ENCODE measurements at places on chromosomes 11 and 22.

- no peak for DNase-seq
These were observed 4.0 kb downstream of the VWCE start for GRCh38 chr11:61290905-61291690.

DNA sequence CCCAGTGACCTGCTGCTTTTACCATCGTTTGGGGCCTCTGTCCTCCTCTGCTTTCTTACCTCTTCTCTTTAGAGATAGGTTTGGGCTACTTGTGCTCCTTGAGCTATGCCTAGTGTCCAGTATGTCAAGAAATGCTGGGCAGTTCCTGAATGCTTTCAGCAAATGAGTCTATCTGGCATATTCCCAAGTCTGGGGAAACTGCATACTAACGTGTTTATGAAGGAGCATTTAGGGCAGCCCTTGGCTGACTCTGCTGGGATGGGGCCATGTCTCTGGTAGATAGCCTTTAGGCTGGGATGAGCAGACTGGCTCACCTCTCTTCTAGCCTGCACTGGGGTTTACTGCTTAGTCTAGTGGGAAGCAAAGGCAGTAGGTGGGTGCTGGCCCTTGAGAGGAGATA lies 43.7 kb upstream of the SUSD2 start:
- DNase-seq: peak; percentile 61

DNA sequence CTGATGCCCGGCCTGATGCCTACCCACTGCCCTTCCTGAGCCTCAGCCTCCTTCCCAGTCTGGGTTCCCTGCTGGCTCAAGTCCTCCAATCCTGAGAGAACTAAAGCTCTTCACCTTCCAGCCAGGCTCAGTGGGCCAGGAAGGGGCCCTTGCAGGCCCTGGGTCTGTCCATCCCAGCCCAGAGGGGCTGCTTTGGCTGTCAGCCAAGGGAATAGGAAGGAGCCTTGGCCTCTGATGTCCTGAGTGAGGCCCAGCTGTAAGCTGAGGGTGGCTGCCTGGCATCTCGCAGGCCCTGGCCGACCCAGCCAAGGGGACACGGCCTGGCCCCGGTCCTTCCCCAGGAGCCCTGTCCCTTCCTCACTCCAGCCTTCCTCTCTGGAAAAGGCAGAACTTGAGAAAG lies 83.4 kb downstream of the DHCR7 start:
- no peak for DNase-seq

DNA sequence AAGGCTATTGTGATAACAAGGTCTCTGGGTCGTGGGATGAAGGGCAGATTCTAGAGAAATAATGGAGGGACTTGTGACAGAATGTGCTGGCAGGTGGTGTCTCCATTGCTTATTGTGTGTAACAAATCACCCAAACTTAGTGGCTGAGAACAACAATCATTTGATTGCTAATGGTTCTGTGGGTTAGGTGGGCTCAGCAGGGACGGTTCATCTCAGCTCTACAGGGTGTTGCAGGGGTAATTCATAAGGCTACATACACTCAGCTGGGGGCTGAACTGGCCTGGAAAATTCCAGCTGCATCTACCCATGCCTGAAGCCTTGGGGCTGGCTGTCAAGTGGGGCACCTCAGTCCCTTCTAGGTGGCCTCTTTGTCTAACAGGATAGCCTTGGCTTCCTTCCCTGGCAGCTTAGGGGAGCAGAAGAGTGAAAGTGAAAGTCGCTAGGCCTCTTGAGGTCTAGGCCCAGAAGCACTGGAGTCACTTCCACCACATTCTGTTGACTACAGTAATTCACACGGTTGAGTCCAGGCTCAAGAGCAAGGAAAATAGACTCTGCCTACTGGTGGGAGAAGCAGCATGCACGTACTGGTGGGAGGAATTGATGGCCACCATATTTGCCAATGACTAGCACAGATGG lies 308.9 kb downstream of the MN1 start:
- DNase-seq: no peak

- no peak for DNase-seq
These were observed 1.6 kb upstream of the B4GAT1 start for GRCh38 chr11:66349084-66349386.

DNA sequence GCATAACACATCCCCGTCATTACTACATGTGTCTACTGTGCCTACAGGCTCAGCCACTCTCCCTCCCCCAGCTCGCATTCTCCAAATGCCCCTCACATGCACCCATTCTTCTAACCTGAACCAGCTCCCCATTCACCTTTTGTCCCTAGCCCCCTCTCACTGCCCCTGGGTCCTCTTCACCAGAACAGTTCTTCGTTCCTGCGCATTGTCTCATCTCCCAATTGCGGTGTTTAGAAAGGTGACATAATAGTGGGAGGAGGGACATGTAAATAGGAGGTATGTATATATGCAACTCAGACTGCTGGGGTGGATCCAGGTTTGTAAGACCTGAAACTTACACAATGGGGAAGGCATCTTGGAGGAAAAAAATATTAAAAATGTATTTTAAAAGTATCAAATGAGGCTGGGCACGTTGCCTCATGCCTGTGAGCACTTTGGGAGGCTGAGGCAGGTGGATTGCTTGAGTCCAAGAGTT lies 4.7 kb upstream of the VSIG2 start:
- no peak for DNase-seq

DNA sequence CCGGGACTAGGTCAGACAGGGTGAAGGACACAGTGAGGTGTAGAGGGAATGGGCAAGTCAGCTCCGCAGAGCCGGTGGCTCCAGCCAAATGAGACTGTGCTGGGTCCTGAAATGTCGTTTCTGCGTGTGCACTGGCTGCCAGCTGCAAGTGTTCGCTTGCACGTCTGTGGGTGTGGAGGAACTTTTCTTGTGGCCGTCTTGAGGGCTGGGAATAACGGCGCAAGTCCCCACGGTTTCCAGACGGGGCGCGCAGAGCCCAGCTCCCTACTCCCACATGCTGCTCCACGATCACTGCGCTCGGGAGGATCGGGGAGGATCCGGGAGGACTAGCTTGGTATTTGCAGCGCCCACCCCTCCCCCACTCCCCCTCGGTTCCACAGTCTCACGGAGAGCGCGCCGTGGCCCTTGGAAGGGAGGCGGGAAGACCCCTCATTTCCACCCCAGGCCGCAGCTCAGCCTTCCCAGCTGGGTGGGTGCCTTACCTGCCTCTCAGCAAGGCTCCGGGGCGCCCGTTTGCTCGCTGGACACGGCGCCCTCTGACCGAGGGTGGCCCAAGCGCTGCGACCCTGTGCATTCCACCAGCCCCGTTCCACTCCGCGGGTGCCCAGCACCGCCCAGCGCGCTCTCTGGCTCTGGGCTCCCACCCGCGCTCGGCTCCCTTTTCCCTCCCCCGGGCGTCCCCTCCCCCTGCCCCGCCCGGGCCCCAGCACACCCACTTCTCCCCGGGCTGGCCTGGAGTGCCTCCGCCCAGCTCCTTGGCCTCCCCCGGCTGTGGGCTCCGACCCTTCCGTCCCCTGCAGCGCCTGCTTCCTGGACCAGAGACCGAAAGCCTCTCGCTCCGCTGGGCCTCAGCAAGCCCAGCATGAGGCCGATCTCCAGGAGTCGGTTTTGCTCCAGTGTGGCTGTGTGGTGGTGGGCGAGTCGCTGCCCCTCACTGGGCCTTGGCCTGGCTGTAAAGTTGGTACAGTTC lies at the start of gene KCNE3:
KCNE3 (minus strand) TSS at position 634 of the 970 bp plus-strand sequence. CDS start 9,986 bp downstream, outside the sequence.
- peak; percentile 60 for DNase-seq

GRCh38 chr11:65927904-65928397 lies 8.7 kb downstream of the DRAP1 start:
- no peak for DNase-seq

- peak; percentile 16 for DNase-seq
These were observed 58.3 kb downstream of the AAMDC start for GRCh38 chr11:77879218-77879617.

Data from MG63 (cell line).